IMR-90 (cell line): ENCODE measurements at places on chromosomes 1 and 21. TPM values are rescaled to one million over a fixed set of nuclear protein-coding genes. Genes with fewer than 3 reads are reported as not detected.
A peak's percentile ranks its signal among the peaks of the same experiment; 100 is the strongest.

- no peaks in the 10 kb centered on the region for H3K36me3 ChIP-seq
- peak; percentile 33 for DNase-seq
- H3K27me3 ChIP-seq: no peaks in the 10 kb centered on the region
- no peak overlapping the region for H3K27ac ChIP-seq
These were observed 18.1 kb upstream of the ARHGAP29 start for GRCh38 chr1:94255476-94255875.

DNA sequence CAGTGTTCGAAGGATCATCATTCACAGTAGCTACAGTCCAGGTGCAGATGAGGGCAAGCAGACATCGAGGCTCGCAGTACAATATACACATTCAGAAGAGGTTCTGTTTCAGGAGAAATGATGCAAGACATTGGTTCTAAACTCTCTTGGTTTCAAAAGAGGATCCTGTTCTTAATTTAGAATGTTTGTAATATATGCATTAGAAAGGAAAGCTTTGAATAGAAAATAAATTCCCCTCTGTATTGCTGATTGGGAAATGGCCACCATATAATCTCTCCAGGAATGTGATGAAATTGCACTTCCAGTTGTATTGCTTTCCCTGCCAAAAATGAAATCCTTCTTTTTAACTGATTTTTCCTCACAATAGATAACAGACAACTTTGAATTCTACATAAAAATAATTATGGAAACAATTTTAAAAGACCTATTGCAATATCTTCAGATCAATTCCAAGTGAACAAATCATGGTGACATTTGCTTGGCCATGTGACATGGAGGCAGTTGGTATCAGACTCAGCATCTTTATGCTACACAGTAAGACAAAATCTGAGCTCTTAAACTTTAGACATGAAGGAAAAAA, 27.6 kb upstream of the SIPA1L2 start:
- peaks cover 4% of the 10 kb centered on the region for H3K27me3 ChIP-seq
- H3K4me3 ChIP-seq: no peak overlapping the region
- no peak overlapping the region for H3K27ac ChIP-seq
- no peak for DNase-seq
- H3K36me3 ChIP-seq: no peaks in the 10 kb centered on the region

GRCh38 chr1:205328476-205328875, 6.9 kb upstream of the NUAK2 start:
- H3K4me3 ChIP-seq: no peak overlapping the region
- no peak for DNase-seq
- no peaks in the 10 kb centered on the region for H3K36me3 ChIP-seq
- peaks cover 31% of the 10 kb centered on the region for H3K27me3 ChIP-seq
- peaks cover 13% of the 10 kb centered on the region for H3K4me1 ChIP-seq

KRTAP12-3 gene
- not detected in 2 replicates for total RNA-seq

GRCh38 chr1:113140588-113141446, 67.8 kb downstream of the LRIG2 start:
- no peak overlapping the region for H3K27ac ChIP-seq
- H3K36me3 ChIP-seq: no peaks in the 10 kb centered on the region
- no peak overlapping the region for H3K4me3 ChIP-seq
- DNase-seq: peak; percentile 65
- peaks cover 5% of the 10 kb centered on the region for H3K4me1 ChIP-seq

NCAM2 gene
- total RNA-seq: 5.0 and 5.6 TPM in 2 replicates

SESN2 gene
- total RNA-seq: 8.1 and 10.2 TPM in 2 replicates

GRCh38 chr1:16342331-16343062, 9.8 kb downstream of the FBXO42 start:
- no peaks in the 10 kb centered on the region for H3K4me1 ChIP-seq
- H3K4me3 ChIP-seq: no peak overlapping the region
- peaks cover 1% of the 10 kb centered on the region; the same call in 1 of the 2 replicates for H3K36me3 ChIP-seq
- no peak for DNase-seq
- H3K27ac ChIP-seq: no peak overlapping the region
- H3K27me3 ChIP-seq: no peaks in the 10 kb centered on the region

- no peaks in the 10 kb centered on the region for H3K36me3 ChIP-seq
- peak; percentile 72 for DNase-seq
- H3K4me1 ChIP-seq: peaks cover 5% of the 10 kb centered on the region
- no peak overlapping the region for H3K4me3 ChIP-seq
- peak overlapping the region; percentile 19; the same call in 1 of the 2 replicates for H3K27ac ChIP-seq
These were observed 1.2 kb upstream of the LUZP1 start for GRCh38 chr1:23169727-23170335.
